ENCODE measurements at places on chromosomes 12 and 14. TPM values are rescaled to one million over a fixed set of nuclear protein-coding genes. Genes with fewer than 3 reads are reported as not detected.

VRTN gene
- not detected for total RNA-seq

PTGER2 gene
- total RNA-seq, result 0.76 TPM

IFNG gene
- total RNA-seq, result not detected

PTPN21 gene
- 30.8 TPM for total RNA-seq

CELA1 gene
- total RNA-seq, result not detected

TBX3 gene
- 11.9 TPM for total RNA-seq

CCDC177 gene
- total RNA-seq, result not detected

CBLN3 gene
- 1.1 TPM for total RNA-seq

EXOC5 gene
- total RNA-seq, result 63.3 TPM

PLA2G1B gene
- not detected for total RNA-seq

TMPRSS12 gene
- not detected for total RNA-seq

CD69 gene
- 0.32 TPM for total RNA-seq

IFT43 gene
- 30.4 TPM for total RNA-seq

ASIC1 gene
- 2.2 TPM for total RNA-seq

KRT75 gene
- not detected for total RNA-seq

TAS2R14 gene
- 0.38 TPM for total RNA-seq

PTPRO gene
- 1.3 TPM for total RNA-seq

RNASE4 gene
- 11.9 TPM for total RNA-seq

ACSM4 gene
- not detected for total RNA-seq

KRAS gene
- total RNA-seq, result 12.7 TPM

NTS gene
- not detected for total RNA-seq

CDKN1B gene
- total RNA-seq, result 38.0 TPM

PAPLN gene
- total RNA-seq, result 2.5 TPM

SMOC1 gene
- total RNA-seq, result 1.2 TPM

DNAH10 gene
- 0.22 TPM for total RNA-seq

ANKRD33 gene
- total RNA-seq, result not detected

GLT8D2 gene
- 8.8 TPM for total RNA-seq

ADAM20 gene
- 0.35 TPM for total RNA-seq

KRT71 gene
- not detected for total RNA-seq

KNTC1 gene
- 2.6 TPM for total RNA-seq

CFAP251 gene
- 1.3 TPM for total RNA-seq

P2RX7 gene
- total RNA-seq, result 2.0 TPM

EPS8 gene
- total RNA-seq, result 20.7 TPM

CLEC14A gene
- 32.0 TPM for total RNA-seq

TBC1D30 gene
- total RNA-seq, result 0.35 TPM

ZNF219 gene
- total RNA-seq, result 49.4 TPM

TSPAN8 gene
- total RNA-seq, result not detected

CACNA1C gene
- 171 TPM for total RNA-seq

DTX1 gene
- total RNA-seq, result 3.7 TPM

SERPINA6 gene
- not detected for total RNA-seq

PLEKHG7 gene
- not detected for total RNA-seq

TRPV4 gene
- total RNA-seq, result 0.32 TPM

FAR2 gene
- 4.1 TPM for total RNA-seq

SPX gene
- total RNA-seq, result 12.4 TPM

FITM1 gene
- total RNA-seq, result 129 TPM

MYH6 gene
- 3,910 TPM for total RNA-seq

C12orf75 gene
- 1.2 TPM for total RNA-seq

FOXN4 gene
- not detected for total RNA-seq

ZC2HC1C gene
- total RNA-seq, result 11.4 TPM

FNTB gene
- total RNA-seq, result 17.1 TPM

GPRC5D gene
- not detected for total RNA-seq

PDZRN4 gene
- not detected for total RNA-seq

GPRC5A gene
- total RNA-seq, result 1.7 TPM

OTUB2 gene
- 0.35 TPM for total RNA-seq

HOXC4 gene
- not detected for total RNA-seq

TAC3 gene
- not detected for total RNA-seq

OAS2 gene
- 5.0 TPM for total RNA-seq

DAO gene
- total RNA-seq, result not detected

BEST3 gene
- 0.30 TPM for total RNA-seq

All from Right ventricle myocardium inferior (tissue), 1 donor.